ENCODE measurements at places on chromosomes 3 and 15.

GRCh38 chr3:134103470-134103869 is 73.7 kb upstream of the SLCO2A1 start:
- no peak overlapping the region for H3K4me3 ChIP-seq
- no peaks in the 10 kb centered on the region for H3K36me3 ChIP-seq
- H3K27me3 ChIP-seq, result peaks cover 5% of the 10 kb centered on the region
- peaks cover 10% of the 10 kb centered on the region for H3K4me1 ChIP-seq

DNA sequence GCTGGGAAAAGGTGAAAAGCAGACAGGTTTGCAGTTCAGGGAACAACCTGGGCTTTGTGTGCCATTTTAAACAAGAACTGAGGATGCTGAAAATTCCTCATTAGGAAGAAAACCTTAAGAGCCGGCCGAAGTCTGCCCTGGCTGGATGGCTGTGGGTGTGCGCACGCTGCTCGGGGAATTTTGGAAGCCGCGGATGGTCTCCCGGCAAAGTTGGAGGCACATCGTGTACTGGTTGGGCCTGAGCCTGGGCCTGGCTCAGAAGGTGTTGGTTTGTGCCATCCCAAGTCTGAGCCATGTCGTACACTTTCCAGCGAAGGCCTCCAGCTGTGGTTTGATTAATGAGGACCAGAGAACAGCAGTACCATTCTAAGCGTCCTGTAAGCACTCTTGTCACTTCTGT is 188.2 kb downstream of the ATP10A start:
- peaks cover 12% of the 10 kb centered on the region for H3K27me3 ChIP-seq
- H3K36me3 ChIP-seq, result peaks cover 16% of the 10 kb centered on the region
- no peak for DNase-seq

DNA sequence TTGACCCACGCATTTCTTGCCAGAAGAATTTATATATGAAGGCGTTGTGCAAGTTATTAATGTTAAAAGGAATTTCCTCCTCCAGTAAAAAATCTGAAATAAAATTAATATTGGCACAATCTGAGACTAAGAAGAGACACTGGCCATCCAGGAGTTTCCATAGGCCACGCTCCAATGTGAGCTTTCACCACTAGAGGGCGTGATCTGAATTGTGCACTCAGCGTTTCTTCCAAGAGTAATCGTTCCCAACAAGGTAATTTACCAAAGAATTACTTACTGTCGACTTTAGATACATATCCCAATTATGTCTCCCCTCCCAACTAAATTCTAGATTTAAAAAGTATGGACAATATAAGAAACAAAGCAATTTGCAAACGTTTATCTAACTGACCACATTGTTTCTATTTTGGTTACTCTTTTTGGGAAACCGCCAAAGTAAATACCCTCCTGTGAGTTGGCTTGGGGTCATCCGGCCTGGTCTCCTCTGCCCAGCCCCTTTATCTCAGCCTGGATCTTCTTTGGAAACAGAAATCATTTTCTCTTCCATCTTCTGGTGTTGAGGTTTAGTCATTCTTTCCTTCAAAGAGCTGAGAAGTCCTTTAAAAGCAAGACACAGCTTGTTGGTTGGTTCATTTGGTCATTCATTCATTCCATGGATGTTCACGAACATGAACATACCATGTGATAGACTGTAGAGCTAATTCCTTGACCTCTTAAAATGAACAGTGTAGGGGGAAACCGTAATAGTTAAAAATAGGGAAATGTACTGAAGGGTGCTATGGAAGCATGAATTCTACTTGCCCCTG is 26.2 kb downstream of the POLR2M start:
- peaks cover 9% of the 10 kb centered on the region for H3K4me1 ChIP-seq
- H3K4me3 ChIP-seq, result no peak overlapping the region
- H3K36me3 ChIP-seq, result no peaks in the 10 kb centered on the region
- H3K27ac ChIP-seq, result no peak overlapping the region

GRCh38 chr15:58524247-58524646 is 92.5 kb downstream of the LIPC start:
- H3K36me3 ChIP-seq, result no peaks in the 10 kb centered on the region
- DNase-seq, result no peak
- no peaks in the 10 kb centered on the region for H3K27me3 ChIP-seq
- H3K27ac ChIP-seq, result no peak overlapping the region
- H3K4me1 ChIP-seq, result peaks cover 16% of the 10 kb centered on the region

- H3K27ac ChIP-seq, result no peak overlapping the region
- no peaks in the 10 kb centered on the region for H3K36me3 ChIP-seq
- no peak overlapping the region for H3K4me3 ChIP-seq
- DNase-seq, result no peak
- no peaks in the 10 kb centered on the region for H3K4me1 ChIP-seq
- no peaks in the 10 kb centered on the region for H3K27me3 ChIP-seq
Measured at GRCh38 chr3:173912126-173912525, 514.6 kb downstream of the NLGN1 start.

GRCh38 chr3:161355508-161355907 is 15.8 kb downstream of the SPTSSB start:
- DNase-seq, result no peak
- no peak overlapping the region for H3K4me3 ChIP-seq
- peaks cover 2% of the 10 kb centered on the region for H3K4me1 ChIP-seq
- H3K27ac ChIP-seq, result no peak overlapping the region

DNA sequence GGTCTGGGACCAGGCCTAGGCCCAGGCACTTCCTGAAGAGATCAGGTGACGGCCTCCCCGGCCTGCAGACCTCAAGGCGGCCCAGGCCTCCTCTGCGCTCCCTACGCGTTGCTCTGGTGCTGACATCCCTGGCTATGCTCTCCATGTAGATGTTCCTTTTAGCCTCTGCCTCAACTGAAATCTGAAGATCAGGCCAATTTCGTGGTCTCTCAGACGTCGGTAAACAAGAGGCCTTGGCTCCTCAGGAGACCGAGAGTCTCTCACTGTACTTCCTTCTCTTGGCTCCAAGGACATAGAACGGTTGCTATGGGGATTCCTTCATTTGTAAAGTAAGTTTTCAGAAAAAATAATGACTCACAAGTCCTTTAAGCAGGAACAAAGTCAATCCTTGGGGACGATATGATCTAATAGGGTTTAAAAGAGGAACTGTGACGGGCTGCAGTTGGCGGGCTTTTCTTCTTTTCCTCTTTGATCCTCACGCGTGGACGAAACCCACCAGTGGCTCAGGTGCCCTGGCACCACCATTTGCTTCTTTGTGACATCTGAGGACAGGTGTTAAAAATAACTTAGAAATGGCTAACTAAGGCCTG is 55.6 kb upstream of the CGNL1 start:
- DNase-seq, result no peak
- no peak overlapping the region for H3K4me3 ChIP-seq
- no peaks in the 10 kb centered on the region for H3K36me3 ChIP-seq

- H3K27me3 ChIP-seq, result no peaks in the 10 kb centered on the region
- no peak overlapping the region for H3K4me3 ChIP-seq
- H3K4me1 ChIP-seq, result peaks cover 55% of the 10 kb centered on the region
- no peaks in the 10 kb centered on the region for H3K36me3 ChIP-seq
- H3K27ac ChIP-seq, result no peak overlapping the region
Measured at GRCh38 chr15:88661761-88662556, 23.1 kb downstream of the ISG20 start.

GRCh38 chr3:143278721-143279120 is 159.2 kb downstream of the CHST2 start:
- no peak overlapping the region for H3K27ac ChIP-seq
- H3K27me3 ChIP-seq, result no peaks in the 10 kb centered on the region
- peaks cover 32% of the 10 kb centered on the region for H3K4me1 ChIP-seq
- peaks cover 3% of the 10 kb centered on the region for H3K36me3 ChIP-seq
- no peak for DNase-seq

- H3K27ac ChIP-seq, result peak overlapping the region; percentile 84
- H3K36me3 ChIP-seq, result no peaks in the 10 kb centered on the region
- no peak overlapping the region for H3K4me3 ChIP-seq
- no peak for DNase-seq
- H3K27me3 ChIP-seq, result no peaks in the 10 kb centered on the region
Measured at GRCh38 chr15:52263563-52264282, 31.9 kb downstream of the MYO5C start.

GRCh38 chr3:141255137-141255845 is 23.7 kb downstream of the PXYLP1 start:
- H3K4me3 ChIP-seq, result no peak overlapping the region
- H3K27ac ChIP-seq, result no peak overlapping the region
- H3K36me3 ChIP-seq, result no peaks in the 10 kb centered on the region
- no peaks in the 10 kb centered on the region for H3K27me3 ChIP-seq
- peaks cover 46% of the 10 kb centered on the region for H3K4me1 ChIP-seq

GRCh38 chr15:38085931-38086568 is 151.6 kb downstream of the TMCO5A start:
- H3K4me1 ChIP-seq, result peaks cover 11% of the 10 kb centered on the region
- no peak overlapping the region for H3K27ac ChIP-seq
- DNase-seq, result no peak
- no peak overlapping the region for H3K4me3 ChIP-seq
- peaks cover 13% of the 10 kb centered on the region for H3K27me3 ChIP-seq

DNA sequence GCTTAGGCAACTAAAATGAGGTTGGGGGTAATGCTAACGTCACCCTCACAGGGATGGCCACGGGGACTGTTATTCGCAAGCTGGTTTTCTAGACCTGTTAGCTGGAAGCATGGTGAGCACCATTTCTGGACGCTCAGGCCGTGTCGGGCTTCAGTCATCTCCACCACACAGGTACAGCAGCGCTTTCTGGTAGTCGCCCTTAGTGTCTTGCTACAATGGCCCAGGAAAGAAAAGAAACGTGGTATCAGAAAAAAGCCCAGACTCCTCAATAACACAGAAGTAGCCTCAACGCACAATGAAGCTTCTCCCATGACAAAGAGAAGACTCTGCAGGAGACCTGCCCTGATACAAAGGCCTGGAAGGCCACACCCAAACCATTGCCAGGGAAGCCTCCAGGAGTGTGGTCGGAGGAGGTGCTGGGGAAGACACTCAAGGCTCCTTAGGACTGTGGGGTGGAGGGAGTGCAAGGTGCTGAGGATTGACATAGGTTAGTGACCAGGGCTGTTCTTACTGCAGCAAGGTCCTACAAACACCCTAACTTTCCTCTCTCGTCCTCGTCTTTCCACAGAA is 50.2 kb downstream of the ANXA2 start:
- DNase-seq, result no peak
- no peak overlapping the region for H3K27ac ChIP-seq
- no peaks in the 10 kb centered on the region for H3K27me3 ChIP-seq
- H3K4me1 ChIP-seq, result no peaks in the 10 kb centered on the region

DNA sequence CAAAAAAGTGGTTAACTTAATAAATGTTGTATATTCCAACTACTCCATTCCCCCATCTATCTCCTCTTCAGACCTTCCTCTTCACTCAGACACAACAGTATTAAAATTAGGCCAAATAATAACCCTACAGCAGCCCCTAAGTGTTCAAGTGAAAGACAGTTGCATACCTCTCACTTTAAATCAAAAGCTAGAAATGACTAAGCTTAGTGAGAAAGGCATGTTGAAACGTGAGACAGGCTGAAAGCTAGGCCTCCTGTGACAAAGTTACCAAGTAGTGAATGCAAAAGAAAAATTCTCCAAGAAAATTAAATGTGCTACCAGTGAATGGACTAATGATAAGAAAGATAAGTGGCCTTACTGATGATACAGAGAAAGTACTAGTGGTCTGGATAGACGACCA is 71.7 kb downstream of the ANKRD28 start:
- H3K4me3 ChIP-seq, result no peak overlapping the region
- no peak overlapping the region for H3K27ac ChIP-seq
- peaks cover 21% of the 10 kb centered on the region for H3K36me3 ChIP-seq
- DNase-seq, result peak; percentile 15

GRCh38 chr15:39795486-39795885 is 12.8 kb upstream of the FSIP1 start:
- DNase-seq, result no peak
- H3K27ac ChIP-seq, result no peak overlapping the region
- H3K4me3 ChIP-seq, result no peak overlapping the region
- H3K4me1 ChIP-seq, result no peaks in the 10 kb centered on the region
- no peaks in the 10 kb centered on the region for H3K36me3 ChIP-seq
- peaks cover 13% of the 10 kb centered on the region for H3K27me3 ChIP-seq

DNA sequence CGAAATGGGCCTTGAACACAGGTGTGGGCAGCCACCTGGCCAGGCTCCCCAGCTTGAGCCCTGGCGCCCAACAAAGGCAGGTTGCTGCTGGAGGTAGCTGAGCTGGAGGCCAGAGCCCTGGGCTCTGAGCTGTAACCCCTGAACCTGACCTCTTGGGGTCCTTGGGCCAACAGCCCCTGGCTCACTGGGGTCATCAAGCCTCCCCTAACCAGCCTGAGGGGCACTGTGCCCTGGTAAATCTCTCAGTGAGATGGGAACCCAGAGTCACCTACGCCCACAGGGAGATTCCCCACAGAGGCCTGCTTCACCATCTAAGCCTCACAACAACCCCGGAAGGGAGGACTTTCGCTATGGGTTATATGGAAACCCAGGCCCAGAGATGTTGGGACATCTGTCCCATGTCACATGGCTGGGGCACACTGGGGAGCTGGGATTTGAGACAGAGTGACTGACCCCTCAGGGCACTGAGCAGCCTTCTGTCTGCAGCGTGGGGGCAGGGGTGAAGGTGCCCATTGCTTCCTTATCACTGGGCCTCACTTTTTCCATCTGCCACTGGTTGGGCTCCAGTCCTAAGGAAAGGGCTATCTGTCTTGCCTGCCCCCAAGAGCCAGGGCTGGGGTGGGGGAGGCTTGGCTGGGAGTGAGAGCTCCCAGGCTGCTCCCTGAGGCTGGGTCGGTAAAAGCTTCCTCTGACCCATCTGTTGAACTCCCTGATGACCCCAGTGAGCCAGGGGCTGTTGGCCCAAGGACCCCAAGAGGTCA is 59.1 kb downstream of the IQSEC1 start:
- H3K27ac ChIP-seq, result peak overlapping the region; percentile 98
- H3K4me1 ChIP-seq, result peaks cover 69% of the 10 kb centered on the region
- no peaks in the 10 kb centered on the region for H3K27me3 ChIP-seq
- DNase-seq, result peak; percentile 77
- H3K4me3 ChIP-seq, result peak overlapping the region; percentile 72

GRCh38 chr15:63156755-63157117 is 541 bp downstream of the RPS27L start:
- H3K27me3 ChIP-seq, result no peaks in the 10 kb centered on the region
- peak overlapping the region; percentile 100 for H3K4me3 ChIP-seq
- peaks cover 15% of the 10 kb centered on the region for H3K36me3 ChIP-seq
- peak overlapping the region; percentile 98 for H3K27ac ChIP-seq

GRCh38 chr3:44039006-44039405 is 202.7 kb upstream of the TOPAZ1 start:
- DNase-seq, result no peak
- no peak overlapping the region for H3K27ac ChIP-seq
- no peaks in the 10 kb centered on the region for H3K36me3 ChIP-seq
- H3K4me3 ChIP-seq, result no peak overlapping the region
- peaks cover 5% of the 10 kb centered on the region for H3K27me3 ChIP-seq
- H3K4me1 ChIP-seq, result no peaks in the 10 kb centered on the region

GRCh38 chr3:183912895-183913579 is 28.4 kb upstream of the PARL start:
- no peaks in the 10 kb centered on the region for H3K4me1 ChIP-seq
- no peak overlapping the region for H3K4me3 ChIP-seq
- H3K36me3 ChIP-seq, result no peaks in the 10 kb centered on the region
- H3K27me3 ChIP-seq, result no peaks in the 10 kb centered on the region
- no peak overlapping the region for H3K27ac ChIP-seq
- no peak for DNase-seq

Data from activated CD4-positive, alpha-beta T cell treated with anti-CD3 and anti-CD28 coated beads for 36 hours (primary cell).